Activated CD4-positive, alpha-beta T cell treated with anti-CD3 and anti-CD28 coated beads, Interleukin-10, Interleukin-2, amounts not matched to agents 100 ng/mL and 50 ng/mL, durations not matched to agents 16 hours and 8 hours (primary cell): ENCODE measurements at places on chromosomes 11 and 22.

DNA sequence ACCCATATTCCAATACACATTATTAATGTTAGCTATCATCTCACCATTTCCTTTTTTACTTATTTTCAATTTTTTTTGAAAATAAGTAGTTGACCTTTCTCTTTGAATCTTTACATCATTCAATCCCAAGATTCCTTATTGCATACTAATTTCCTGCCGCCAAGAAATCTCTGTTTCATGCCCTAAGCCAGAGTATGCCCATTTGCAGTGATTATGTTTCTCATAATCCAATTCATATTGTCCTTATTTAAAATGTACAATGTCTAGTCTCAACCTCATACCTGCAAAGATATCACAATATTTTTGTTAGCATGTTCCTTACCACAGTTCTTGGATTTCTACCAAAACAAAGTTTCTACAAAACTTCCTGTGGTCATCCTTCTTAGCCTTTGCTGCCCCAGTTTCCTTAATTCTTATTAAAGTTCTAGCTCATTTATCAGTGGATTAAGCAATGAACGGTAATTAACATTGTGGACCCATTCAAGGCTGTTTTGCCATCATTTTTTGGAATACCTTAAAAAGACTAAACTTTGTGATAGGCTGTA lies 75.3 kb downstream of the CD44 start:
- no peak for DNase-seq

DNA sequence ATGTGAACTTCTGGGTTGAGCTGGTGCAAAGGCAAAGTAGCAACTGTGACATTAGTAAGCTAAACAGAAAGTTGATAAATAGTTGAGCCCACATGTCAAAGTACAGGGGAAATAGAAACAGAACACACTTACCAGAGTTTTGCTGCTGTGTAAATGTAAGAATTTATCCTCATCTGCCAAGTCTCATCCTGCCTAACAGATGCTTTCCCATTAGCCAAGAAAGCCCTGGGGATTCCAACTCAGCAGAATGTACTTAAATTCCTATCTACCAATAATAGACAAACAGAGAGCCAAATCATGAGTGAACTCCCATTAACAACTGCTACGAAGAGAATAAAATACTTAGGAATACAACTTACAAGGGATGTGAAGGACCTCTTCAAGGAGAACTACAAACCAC lies 7.3 kb upstream of the OR51A2 start:
- no peak for DNase-seq

- no peak for DNase-seq
Observed at GRCh38 chr11:116970485-116971292, 127.5 kb downstream of the SIK3 start.

GRCh38 chr11:17751558-17751957 lies 17.0 kb downstream of the KCNC1 start:
- no peak for DNase-seq

GRCh38 chr11:22982903-22983302 lies 122.6 kb upstream of the CCDC179 start:
- no peak for DNase-seq

DNA sequence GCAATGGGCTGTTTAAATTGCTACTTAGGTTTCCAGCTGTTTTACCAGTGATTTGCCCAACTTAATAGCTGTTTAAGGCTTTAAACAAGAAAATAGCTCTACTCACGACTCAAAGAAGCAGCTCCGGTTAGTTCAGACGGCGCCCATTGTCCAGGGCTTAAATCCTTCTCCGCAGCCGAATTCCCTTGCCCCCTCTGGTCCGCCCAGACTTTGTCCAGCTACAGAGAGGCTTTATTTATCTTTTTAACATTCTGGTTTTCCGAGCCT lies 20.9 kb upstream of the SCUBE1 start:
- no peak for DNase-seq

GRCh38 chr22:37043828-37044538 lies 7.6 kb upstream of the KCTD17 start:
- DNase-seq, result peak; percentile 75

DNA sequence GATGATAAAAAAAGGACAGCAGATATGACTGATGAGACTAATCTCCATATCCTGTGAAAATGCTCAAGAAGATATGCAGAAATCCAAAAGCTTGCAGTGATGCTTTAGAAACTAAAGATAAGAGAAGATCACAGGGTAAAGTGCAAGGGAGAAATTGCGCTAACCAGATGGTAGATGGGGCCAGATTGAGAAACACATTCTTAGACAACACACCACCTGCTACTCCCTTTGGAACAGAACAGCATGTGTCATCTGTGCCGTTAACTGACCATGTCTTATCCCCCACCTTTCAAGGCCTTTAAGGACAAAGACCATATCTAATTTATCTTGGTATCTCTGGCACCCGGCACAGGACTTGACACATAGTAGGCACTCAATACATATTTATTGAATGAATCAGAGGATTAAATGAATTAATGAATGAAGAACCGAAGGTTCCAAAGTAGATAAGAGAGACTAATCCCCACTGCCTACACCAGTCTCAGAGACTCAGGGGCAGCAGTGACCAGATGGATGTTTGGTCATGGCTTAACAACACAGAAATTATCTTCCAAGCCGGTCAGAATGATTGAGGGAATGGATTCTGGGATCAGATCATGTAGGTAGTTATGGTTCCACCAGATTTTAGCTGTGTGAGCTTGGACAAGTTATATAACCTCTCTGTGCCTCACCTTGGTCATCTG lies 12.3 kb upstream of the P2RY2 start:
- DNase-seq, result no peak

- DNase-seq, result no peak
Observed at GRCh38 chr11:3745161-3745560, 52.2 kb downstream of the NUP98 start.

DNA sequence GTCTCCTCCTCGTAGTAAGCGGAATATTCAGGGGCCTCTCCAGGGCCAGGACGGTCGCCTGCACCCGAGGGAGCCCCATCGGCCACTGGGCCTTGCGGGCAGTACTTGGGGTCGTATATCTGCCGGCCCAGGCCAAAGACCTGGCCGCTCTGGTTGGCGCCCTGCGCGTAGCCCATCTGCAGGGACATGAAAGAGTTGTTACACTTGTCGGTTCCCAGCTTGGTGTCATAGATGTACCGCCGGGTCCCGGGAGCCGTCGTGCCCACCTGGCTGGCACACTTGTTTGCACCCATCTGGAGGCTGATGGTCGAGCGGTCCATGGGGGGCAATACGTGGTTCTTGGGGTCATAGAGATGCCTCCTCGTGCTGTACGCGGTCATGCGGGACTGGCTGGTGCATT lies 19.4 kb upstream of the SPATA19 start:
- no peak for DNase-seq

- no peak for DNase-seq
Observed at GRCh38 chr22:22776121-22776520, 111.5 kb upstream of the IGLL5 start.

GRCh38 chr11:119468511-119468910 lies 45.5 kb upstream of the THY1 start:
- no peak for DNase-seq

DNA sequence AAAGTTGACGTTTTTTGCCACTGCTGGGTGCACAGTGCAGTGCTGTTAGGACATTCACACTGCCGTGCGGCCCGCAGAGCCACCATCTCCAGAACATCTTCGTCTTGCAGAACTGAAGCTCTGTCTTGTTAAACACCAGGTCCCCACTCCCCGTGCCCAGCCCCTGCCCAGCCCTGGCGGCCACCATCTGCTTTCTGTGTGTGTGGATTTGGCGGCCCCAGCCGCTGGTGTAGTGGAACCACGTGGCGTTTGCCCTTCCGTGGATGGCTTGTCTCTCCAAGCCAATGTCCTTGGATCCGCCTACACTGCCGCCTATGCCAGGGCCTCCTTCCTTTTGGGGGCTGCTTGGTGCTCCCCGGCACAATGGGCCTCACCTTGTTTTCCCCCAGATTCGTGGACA lies 8.2 kb upstream of the MUC5AC start:
- DNase-seq, result no peak

GRCh38 chr22:40107244-40107643 lies 70.5 kb upstream of the TNRC6B start:
- DNase-seq, result peak; percentile 42

GRCh38 chr11:74162681-74163467 lies 7.9 kb downstream of the C2CD3 start:
- DNase-seq, result peak; percentile 62

DNA sequence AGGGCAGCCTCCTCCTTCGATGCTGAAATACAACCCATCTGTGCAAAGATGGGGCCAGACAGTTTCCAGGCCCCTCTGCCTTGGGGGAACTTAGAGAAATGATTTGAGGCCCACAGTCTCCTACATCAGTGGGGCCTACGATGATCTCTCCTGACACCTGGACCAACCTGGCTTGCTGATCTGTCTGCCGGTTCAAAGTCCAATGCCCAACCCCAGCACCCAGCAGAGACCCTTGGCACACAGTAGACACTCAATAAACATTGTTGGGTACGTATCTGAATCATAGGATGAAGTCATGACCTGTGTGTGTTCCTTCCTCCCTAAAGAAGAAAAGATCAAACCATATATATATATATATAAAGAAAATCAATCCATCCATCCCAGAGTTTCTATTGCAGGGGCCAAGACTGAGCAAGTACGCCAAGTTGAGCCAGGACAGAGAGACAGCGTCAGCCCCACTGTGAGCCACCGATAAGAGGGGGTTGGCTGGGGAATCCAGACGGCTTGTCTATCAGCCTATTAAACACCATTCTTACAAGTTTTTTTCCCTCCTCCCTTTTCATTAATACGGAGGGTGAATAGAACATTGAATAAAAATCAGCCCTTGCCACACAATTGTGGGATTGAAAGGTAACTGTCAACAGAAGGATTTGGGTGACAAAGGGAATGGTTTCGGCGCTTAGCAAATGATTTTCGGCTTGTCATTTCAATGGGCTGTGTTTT lies 244.1 kb downstream of the MN1 start:
- no peak for DNase-seq

GRCh38 chr11:95170294-95170693 lies 60.7 kb downstream of the SESN3 start:
- DNase-seq, result no peak

GRCh38 chr11:6895010-6895409 lies 2.7 kb upstream of the OR2D2 start:
- peak; percentile 47 for DNase-seq

DNA sequence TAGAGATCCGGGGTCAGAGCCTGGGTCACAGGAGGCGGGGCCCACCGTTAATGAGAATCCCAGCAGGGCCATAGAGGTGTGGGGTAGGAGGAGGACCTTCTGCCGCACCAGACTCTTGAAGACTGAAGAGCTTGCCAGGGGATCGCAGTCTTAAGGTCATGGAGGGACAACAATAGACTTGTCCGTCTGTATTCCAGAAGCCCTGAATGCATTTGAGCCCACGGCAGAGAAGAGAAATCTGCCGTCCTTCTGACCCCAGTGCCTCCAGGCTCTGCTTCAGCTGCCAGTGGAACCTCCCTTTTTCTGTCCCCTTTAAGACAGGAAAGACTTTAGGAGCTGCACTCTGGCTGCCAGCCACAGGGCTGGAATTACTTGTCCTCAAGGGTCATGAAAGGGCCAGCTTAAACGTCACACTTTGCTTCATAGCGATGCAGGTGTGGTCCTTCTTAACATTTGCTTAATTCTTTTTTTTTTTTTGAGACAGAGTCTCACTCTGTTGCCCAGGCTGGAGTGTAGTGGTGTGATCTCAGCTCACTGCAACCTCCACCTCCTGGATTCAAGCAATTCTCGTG lies 15.5 kb upstream of the ST3GAL4 start:
- DNase-seq, result no peak

- peak; percentile 73 for DNase-seq
Observed at GRCh38 chr11:11028017-11028692, 170.3 kb upstream of the ZBED5 start.

DNA sequence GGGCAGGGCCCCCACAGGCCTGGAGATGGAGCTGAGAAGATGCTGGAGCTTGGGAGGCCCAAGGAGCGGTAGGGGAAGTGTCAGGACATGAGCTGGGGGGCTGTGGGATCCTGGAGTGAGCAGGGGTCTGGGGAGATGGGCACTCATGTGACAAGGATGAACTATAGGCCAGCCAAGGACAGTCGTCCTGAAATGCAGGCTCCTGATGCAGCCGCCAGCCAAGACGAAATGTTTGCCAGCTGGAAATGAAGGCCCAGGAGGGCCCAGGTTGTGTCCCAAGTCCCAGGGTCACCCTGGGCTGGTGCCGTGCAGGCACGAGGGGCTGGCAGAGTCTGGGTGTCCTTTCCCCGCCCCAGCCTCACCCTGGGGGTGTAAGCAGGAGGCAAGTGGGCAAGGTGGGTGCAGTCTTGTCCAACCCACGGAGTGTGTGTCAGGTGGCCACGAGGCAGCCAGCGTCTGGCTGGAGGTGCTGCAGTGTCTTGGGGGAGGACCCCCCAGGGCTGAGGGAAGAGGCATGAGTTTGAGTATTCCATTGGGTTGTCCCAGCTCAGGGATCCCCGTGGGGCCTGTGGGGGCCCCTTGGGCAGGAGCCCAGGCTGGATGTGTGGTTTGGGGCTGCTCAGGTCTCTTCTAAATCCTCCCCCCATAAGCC lies 21.4 kb downstream of the MRGPRG start:
- DNase-seq, result no peak

DNA sequence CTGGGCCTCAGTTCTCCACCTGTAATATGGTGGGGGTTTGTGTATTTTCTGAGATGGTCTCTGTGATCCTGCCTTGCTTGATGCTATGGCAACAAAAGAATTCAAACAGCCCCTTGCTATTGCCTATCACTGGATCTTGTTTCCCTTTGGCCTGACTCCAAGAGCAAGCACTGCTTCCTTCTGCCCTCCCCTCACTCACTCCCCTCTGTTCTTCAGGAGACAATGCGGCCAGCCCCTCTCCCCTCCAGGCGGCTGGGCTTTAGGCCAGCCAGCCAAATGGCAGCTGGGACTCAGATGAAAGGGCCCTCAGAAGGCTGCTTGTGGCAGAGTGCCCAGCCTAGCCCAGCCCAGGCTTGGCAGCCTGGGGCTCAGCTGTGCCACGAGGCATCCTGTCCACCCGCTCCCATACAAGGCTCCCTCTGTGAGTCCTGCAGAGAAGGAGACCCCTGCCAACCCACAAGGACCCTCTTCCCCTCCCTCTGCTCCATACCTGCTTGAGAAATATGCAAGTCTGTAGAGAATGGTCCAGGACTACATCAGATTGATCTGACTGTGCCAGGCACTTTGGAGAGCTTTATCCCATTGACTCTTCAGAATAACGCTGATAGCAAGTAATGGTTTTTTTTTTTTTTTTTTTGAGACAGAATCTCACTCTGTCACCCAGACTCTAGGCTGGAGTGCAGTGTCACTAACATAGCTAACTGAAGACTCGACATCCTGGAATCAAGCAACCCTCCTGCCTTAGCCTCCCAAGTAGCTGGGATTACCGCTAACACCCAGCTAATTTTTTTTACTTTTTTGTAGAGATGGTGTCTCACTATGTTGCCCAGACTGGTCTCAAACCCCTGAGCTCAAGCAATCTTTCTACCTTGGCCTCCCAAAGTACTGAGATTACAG lies 7.6 kb upstream of the KCTD14 start:
- no peak for DNase-seq

- peak; percentile 98 for DNase-seq
Observed at GRCh38 chr11:61061081-61061826, 41.0 kb upstream of the CD5 start.

GRCh38 chr11:76610871-76611475 lies 59.6 kb downstream of the LRRC32 start:
- DNase-seq, result no peak

GRCh38 chr11:62710001-62710345 lies 2.5 kb downstream of the GNG3 start:
- DNase-seq, result no peak
